ENCODE measurements at places on chromosomes 4 and X. TPM values are rescaled to one million over a fixed set of nuclear protein-coding genes. Genes with fewer than 3 reads are reported as not detected.

The FGD1 gene
- total RNA-seq: 0.97 TPM

The HSFX1 gene
- total RNA-seq: 3.4 TPM

The KLHL13 gene
- total RNA-seq: 0.95 TPM

The PAGE1 gene
- total RNA-seq: not detected

The IGFBP7 gene
- 20.6 TPM for total RNA-seq

The ALAS2 gene
- total RNA-seq: not detected

All from Calu3 (cell line).